KBM-7 (cell line): ENCODE measurements at places on chromosomes 16 and 17.

DNA sequence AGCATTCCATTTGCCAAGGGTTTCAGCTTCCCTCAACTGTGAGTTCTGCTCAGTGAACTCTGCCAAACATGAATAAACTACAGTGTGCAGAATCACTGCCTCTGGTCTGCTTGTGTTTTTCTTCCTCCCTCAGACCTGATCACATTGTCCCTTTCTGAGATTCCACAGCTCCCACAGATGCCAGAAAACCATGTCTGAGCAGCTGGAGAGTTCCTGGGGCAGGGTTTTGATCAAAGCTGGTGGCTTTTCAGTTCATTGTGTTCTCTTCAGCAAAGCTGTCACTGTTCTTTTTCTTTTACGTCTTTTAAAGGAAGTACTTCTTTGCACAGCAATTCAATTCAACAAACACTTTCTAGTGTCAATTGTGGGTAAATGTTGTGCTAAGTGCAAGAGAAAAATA lies 555.8 kb downstream of the RBFOX1 start:
- DNase-seq: no peak

DNA sequence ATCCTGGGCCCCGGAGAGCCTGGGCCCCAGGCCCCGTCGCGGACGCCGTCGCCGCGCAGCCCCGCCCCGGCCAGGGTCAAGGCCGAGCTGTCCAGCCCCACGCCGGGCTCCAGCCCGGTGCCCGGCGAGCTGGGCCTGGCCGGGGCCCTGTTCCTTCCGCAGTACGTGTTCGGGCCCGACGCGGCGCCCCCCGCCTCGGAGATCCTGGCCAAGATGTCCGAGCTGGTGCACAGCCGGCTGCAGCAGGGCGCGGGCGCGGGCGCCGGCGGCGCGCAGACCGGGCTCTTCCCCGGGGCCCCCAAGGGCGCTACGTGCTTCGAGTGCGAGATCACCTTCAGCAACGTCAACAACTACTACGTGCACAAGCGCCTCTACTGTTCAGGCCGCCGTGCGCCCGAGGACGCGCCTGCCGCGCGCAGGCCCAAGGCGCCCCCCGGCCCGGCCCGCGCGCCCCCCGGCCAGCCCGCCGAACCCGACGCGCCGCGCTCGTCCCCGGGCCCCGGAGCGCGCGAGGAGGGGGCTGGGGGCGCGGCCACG lies 36.8 kb upstream of the ZC3H18 start:
- no peak for DNase-seq

GRCh38 chr16:78129349-78129748 lies 29.9 kb downstream of the WWOX start:
- no peak for DNase-seq

DNA sequence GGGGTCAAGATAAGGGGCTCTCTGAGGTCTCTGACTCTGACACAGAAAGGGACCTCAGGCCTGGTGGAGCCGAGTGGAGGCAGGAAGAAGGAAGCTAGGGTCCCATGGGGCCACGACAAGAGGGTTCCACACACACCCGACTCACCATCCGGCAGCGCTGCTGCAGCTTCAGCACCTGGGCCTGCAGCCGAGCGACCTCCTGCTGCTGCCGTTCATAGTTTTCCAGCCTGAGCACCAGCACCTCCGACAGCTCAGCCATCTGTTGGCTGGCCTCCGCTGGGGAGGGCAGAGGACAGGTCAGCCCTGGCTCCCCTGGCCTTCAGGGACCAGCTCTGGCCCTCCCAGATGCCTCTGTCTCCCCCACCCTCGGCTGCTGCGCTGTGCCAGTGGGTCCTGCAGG lies 6.4 kb downstream of the HAP1 start:
- DNase-seq: no peak

GRCh38 chr17:41486809-41487530 lies 2.7 kb downstream of the KRT36 start:
- DNase-seq: peak; percentile 28

GRCh38 chr17:68176718-68177117 lies 71.1 kb upstream of the AMZ2 start:
- no peak for DNase-seq

DNA sequence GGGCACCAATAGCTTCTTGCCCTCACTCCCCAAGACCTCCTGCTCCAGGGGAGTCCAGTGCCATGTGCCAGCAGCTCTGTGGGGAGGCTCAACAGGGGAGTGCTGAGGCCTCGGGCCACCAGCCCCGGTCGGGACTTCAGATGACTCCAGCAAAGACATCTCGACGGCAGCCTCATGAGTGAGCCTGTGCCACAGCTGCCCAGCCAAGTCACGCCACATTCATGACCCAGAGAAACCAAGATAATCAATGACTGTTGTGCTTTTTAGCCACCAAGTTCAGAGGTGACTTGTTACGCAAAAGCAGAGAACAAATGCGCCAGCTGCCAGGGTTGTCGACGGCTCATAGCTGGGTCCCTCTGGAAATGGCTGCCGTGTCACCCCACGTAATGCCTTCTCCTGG lies 157.5 kb downstream of the BANP start:
- DNase-seq: no peak

DNA sequence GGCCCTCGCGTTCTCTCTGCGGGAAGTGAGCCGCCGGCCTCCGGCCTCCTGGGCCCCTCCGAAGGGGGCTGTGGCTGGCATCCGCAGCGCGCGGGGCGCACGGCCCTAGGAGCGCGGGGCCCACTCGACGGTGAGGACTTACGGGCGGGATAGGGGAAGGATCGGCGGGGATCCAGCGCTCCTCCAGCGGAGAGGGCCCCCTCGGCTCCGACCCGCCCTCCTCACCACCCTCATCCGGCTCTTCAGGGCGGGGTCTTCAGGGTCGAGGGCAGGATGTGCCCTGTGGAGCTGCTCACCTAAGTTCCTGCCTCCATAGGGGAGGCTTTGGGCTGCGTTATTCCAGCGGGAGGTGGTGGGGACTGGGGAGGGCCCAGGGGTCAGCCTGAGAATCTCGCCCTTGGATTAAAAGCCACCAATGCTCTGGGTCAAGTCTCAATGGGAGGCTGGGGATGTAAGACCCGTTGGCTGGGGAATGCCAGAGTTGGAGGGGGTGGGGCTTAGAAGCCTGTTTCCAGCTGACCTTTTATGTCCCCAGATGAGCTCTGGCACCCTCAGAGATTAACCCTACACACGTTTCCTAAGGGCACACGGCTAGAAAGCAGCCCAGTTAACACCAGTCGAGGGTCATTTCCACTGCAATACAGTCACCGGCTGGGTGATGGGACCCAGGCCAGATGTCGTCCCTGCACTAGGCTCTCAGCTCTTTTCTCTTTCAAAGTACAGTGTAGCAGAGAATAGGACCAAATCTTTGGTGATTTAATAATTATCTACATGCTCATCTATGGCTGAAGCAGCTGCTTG lies 13.4 kb downstream of the TBX2 start:
- no peak for DNase-seq

DNA sequence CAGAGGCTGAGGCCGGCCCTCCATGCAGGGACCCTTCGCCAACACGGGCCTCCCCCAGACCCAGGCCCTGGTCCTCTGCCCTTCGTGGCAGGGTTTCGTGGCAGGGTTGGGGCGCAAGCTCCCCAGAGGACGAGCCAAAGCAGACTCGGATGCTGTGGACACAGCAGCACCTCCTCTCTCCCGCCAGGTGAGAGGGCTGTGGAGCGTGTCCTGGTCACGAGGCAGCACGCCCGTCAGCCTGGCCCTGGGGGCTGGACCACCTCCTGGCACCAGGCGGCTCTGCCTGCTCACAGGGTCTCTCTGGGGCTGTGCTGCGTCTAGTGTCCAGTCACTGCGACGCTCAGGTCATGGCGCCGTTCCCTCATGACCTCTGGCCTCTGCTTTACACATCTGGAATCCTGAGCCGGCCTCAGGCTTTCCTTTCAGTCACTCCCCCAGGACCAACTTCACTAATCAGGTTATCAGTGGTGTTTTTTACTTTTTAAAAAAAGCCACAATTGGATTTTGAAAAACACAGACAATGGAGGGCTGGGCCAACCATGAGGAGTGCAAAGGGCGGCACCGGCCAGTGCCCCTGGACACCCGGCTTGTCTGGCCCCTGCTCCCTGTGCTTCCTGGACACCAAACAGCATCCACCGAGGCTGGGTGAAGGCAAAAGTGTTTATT lies 5.4 kb downstream of the NDUFAF8 start:
- DNase-seq: no peak

DNA sequence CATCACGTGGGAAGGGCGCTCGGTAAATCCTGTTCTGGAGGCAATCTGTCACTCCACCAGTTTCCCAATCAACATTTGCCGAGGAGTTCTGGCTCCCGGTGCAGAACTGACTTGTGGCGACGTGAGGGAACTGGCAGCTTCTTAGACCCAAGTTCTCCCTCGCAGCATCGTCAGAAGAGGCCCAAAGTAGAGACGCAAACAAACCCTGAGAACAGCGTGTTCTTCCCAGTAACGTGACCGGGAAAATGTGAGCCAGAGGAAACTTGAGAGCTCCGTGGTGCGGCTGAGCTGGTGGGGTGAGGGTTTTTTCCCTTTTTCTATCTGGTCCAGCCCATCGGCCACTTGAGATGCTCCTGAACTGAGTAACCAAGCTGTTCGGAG lies 158.9 kb upstream of the CACNG5 start:
- DNase-seq: no peak

DNA sequence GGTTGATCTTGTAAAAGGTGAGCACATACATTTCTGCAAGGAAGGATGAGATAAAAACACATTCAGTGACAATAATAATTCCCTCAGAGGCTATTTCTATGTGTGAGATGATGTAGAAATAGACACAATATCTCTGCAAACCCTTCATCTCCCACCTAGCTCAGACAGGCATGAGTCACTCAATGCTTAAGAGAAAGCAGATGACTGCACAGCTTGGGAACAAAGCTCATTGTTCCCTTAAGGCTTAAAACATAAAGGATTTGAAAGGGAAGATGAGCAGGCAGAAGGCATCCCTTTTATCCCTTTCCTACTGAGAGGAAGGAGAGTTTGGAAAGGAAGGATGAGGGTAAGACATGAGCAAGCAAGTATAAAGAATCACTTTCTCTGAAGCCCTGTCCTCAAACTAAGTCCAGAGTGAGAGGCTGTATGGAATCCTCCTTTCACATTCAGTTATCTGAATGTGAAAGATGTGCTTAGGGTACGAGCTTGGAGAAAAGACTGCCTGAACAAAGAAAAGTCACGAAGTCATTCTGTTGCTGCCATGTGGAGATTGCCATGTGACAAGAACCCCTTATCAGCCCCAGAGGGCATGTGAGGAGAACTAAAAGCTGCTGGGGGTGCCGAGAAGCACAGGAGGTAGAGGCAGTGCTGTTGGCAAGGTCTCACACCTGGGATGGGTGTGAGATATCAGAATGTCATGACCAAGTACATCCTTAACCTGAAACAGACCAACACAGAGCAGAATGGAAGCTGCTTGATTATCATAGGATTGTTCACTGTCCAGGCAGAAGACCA lies 58.2 kb downstream of the CNTNAP4 start:
- DNase-seq: no peak

- no peak for DNase-seq
These were observed 65.2 kb downstream of the ABCC1 start for GRCh38 chr16:16014329-16015224.

DNA sequence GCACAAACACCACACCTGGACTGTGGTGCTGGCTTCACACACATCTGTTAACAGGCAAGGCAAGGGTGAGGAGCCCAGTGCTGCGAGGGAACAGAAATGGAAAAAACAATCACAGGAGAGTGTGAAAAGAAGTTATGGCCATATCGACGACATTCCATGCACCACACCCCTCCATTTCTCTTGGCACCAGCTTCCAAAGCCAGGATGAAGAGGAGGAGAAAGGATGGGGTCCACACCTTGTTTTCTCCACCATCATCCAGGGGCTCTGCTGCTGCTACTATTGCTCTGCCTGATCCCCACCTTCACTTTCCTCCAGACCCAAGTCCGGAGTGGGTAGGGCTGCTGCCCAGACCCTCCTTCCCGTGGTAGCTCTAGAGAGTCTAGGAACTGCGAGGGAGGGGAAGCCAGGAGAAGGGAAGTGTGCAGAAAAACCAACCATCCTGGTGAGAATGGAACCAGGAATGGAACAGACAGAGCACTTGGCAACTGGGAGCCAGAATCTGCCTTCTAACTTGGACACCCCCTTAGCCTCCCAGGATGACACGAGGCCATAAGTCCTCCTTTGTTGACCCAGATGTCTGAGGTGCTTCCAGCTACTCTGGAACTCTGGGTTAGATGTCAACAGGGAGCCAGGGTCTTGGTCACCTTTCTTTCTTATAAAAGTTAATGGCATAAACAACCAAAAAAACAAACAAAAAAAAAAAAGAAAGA lies 1.2 kb upstream of the PROCA1 start:
- no peak for DNase-seq

DNA sequence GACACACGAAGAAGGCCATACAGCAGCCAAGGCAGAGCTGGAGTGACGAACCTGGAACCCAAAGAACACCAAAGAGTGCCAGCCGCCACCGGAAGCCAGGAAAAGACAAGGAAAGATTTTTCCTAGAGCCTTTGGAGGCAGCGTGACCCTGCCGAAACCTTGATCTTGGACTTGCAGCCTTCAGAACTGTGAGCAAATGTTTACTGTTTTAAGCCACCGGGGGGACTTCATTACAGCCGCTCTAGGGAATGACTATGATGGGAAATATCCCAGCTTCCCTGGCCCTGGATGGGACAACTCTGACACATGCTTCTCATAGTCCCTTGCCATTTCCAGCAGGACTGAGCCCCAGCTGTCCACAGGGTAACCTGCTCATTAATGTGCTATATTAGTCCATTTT lies 270.6 kb downstream of the HAPSTR1 start:
- DNase-seq: no peak

- no peak for DNase-seq
These were observed 45.8 kb upstream of the CIBAR2 start for GRCh38 chr16:85157813-85158742.

DNA sequence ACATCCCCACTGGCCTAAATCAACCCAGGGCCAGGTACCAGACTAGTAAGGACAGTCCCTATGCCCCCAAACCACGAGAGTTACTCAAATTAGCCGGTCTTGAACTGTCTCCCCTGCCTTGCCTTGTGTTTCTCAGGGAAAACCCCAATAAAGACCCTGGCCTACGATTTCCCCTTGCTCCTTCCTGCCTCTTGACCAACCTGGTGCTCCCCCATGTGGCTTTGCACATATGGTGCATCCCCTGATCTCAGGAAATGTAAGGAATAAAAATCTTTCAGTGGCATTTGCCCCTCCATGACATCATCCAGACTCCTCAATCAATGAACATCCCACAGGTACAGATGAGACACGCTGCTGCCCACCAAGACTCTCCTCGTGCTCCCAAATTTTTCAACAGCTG lies 87.9 kb downstream of the ZNF18 start:
- no peak for DNase-seq

DNA sequence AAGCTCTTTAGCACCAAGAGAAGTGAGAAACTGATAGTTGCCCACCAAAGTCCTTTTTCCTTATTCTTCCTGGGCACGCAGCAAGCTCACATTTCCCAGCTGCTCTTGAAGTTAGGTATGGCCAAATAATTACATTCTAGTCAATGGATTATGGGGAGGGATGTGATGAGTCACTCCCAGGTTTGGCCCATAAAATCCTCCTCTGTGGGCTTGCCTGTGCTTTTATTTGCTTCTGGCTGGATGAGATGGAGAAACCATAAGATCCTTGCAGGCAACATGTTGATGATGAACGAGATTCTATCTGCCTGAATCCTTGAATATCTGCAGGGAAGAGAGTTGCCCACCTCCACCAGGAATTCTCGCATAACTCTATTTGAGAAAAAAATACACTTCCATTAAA lies 568.3 kb upstream of the SALL1 start:
- no peak for DNase-seq

GRCh38 chr16:61435346-61435745 lies 600.9 kb downstream of the CDH8 start:
- no peak for DNase-seq
